Stimulated activated CD8-positive, alpha-beta memory T cell treated with anti-CD3 and anti-CD28 coated beads, Interleukin-4, amount 100 ng/mL, for 1 hour (primary cell): ENCODE measurements at places on chromosomes 4 and X.

DNA sequence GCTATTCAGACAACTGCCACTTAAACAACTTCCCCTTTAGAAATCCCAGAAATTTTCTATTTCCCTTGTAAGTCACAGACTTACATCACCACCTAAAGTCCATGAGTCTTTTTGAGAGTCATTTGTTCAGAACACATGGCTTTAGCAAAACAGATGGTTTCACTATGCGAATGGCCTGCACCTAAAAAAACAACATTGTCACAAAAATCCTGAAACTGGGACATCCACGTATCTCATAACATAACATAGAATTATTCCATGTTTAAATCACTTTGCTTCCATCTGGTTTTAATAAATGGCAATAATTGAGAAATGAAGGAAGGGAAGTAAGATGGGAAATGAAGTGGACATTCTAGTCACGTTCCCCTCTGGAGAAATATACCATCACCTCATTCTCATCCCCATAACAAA, 155.3 kb upstream of the EDNRA start:
- no peak for DNase-seq

DNA sequence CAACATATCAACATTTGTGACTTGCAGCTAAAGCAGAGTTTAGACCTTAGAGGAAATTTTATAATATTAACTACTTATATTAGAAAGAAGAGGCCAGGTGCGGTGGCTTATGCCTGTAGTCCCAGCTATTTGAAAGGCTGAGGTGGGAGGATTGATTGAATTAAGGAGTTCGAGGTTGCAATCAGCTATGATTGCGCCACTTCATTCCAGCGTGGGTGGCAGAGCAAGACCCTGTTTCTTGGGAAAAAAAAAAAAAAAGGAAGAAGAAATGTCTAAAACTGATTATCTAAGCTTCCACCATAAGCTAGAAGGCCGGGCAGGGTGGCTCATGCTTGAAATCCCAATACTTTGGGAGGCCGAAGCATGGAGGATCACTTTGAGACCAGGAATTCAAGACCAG, 42.0 kb upstream of the USP9X start:
- no peak for DNase-seq

- DNase-seq, result no peak
Measured at GRCh38 chr4:105963461-105964400, 68.5 kb downstream of the NPNT start.

GRCh38 chrX:140362861-140363260, 142.0 kb downstream of the SOX3 start:
- DNase-seq, result no peak

GRCh38 chr4:53136954-53137353, 228.9 kb downstream of the SCFD2 start:
- no peak for DNase-seq

DNA sequence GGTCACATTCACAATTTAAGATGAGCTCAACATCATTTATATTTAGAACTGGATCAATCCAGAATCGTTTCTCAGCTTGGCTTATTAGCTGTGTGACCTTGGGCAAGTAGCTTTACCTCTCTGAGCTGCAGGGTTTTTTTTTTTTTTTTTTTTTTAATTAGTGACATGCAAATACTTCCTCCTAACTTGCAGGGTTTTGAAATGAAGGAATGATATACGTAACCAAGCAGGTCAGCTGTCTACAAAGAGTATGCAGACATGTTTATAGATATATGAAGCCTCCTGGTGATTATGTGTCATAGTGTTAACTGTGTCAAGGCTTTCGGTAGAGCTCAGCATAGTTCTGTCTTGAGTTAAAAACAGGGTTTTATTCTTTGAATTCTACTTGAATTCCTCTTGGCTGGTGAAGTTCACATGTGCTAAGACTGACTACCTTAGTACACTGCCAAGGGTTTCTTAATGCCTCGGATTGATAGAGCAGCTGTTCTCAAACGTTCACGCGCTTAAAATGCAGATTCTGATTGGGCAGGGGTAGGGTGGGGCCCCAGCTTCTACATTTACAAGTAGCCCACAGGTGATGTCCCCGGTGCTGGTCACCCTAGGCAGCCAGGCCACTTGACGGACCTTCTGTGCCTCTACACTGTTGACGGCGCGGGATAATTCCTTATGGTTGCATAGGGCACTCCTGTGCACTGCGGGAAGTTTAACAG, 654 bp upstream of the STS start:
- DNase-seq, result no peak

GRCh38 chr4:17241835-17242234, 270.1 kb downstream of the QDPR start:
- no peak for DNase-seq

- DNase-seq, result no peak
Measured at GRCh38 chr4:98515470-98515809, 143.0 kb downstream of the TSPAN5 start.

DNA sequence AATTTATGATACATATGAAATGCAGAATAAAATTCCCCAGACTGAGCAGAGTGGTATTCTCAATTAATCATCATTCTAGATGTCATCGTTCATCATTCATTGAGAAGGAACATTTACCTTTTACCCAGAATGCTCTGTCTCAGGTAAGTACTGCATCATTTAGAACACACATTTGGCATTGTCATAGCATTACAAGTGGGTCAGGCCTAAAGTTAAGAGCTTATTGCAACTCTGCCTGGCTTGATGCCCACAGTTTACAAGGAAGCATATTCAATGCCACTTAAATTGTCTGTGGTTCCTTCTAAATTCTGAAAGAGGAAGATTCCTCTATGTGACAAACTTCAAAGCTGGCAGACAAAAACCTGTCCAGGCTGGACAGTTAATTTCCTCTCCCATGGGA, 87.3 kb downstream of the CAMK2D start:
- DNase-seq, result no peak

GRCh38 chr4:144449611-144450010, 196.3 kb upstream of the HHIP start:
- DNase-seq, result no peak

DNA sequence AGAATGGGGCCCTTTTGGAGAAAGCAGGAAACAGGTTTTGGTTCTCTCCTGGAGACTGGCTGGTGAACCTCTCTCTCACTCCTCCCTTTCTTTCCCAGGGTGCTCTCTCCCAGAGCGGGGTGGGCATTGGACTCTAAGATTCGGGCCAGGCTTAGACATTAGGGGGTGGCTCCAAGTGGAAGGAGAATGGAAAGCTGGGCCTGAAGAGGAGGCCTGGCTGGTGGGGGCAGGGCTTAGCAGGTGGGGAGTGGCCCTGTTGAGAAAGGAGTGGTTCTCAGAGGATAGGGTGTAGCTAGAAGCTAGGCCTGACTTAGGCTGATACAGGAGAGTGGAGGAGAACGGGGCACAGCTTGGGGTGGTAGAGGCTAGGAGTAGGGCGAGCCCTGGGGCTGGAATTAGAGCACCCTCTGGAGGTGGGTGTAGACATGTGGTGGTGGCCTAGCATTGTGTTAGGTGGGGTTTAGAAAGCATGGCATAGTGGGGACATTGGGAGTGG, 5.7 kb downstream of the PLP2 start:
- no peak for DNase-seq

DNA sequence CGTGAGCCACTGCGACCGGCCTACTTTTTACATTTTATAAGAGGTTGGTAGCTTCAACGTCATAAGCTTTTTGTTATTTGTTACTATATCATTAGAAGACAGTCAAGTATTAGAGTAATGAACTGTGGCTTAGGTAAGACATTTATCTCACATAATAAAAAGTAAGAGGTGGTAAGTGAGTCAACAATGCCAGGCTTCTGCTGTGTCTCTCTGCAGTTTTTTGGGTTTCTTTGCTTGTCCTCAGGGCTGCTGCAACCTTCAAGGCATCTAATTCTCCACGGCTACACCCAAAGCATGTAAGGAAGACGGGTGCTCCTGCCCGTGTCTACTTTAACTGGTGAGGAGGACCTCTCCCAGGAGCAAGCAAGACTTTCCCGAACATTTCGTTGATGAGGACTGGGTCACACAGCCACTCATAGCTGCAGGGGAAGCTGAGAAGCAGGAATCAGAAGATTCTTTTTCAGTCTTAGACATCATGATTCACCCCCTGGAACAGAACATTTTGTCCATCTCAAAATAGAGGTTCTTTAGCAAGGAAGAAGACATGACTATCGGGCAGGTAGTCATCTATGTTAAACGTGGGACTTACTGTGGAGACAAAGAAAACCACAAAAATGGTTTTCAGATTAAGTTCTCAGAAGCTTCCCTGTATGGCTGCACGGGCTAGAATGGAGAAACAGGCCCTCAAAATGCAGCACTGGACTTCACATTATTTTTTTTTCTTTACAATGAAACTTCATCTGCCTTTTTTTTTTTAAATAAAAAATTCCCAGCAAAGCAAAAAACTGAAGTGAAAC, 13.0 kb upstream of the RHOH start:
- no peak for DNase-seq

- DNase-seq, result no peak
Measured at GRCh38 chrX:2401590-2402360, 99.0 kb downstream of the DHRSX start.

DNA sequence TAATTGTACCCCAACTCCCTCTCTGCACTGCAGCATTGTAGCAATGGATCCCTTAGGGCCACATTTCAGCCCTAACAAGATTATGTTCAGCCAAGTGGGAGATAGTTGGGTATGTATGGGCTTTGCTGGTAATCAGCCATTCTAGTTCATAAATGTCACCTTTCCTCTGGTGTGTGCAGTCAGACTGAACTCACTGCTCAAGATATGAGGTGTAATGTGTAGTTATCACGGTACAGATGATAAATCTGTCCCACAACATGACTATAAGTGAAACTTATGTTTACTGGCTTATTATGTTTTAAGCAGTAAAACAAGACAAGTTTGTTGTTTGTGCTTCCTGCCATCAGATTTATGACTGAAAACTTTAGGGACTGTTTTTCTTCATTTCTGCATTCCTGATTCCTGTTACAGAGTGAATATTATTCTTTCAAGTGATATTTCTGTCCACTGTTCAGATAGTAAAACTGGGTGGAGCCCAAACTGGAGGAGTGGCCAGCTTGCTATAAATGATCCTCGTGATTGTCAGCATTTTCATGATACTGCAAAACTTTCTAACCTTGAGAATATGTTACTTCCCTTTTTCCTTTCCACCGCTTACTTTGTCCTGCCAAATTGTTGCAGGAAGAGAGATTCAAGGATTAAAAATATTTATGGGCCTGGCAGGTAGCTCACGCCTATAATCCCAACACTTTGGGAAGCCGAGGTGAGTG, 44.9 kb downstream of the ANAPC4 start:
- no peak for DNase-seq

DNA sequence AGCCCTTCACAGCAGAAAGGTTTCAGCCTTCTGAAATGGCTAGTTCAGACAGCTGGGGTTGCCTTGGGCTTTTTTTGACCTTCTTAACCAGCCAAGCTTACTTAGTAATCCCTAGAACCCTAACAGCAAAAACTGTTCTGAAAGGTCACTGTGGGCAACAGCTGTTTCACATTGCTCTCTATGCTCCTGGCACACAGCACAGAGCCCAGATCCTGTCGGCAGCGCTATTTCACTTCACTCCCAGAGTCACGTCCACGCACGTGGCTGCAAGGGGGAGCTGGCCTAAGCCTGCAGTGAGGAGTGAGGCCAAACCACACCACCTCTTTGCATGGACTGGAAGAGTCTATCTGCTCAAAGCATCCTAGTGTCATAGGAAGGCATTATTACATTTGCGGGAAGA, 32.0 kb upstream of the STS start:
- no peak for DNase-seq

DNA sequence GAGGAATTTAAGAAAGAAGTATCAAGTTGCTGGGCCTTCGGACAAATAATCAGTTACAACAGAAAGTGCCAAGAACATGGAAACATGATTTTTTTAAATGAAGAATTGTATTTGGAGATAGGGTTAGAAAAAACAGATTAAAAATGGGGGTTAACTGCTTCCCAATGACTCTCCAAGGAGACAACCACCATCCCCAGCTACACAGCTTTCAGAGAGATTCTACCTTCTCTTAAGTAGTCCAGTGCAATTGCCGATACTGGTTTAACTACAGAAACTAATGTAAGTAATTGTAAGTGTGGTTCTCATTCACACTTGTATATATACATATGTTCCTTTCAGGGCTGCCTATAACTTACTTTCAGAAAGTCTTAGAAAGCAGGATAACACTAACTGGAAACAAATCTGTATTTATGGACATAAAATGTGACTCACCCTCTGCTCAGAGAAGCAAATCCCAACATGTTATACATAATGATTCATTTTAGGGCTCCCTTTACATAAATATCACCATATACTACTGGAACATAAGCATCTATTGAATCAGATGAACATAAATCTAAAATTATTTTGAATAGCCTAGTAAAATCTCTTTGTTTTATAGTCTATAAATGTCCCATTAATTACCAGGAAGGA, 248.9 kb upstream of the UGT8 start:
- no peak for DNase-seq

- no peak for DNase-seq
Measured at GRCh38 chr4:30719454-30720020, 632 bp upstream of the PCDH7 start.

GRCh38 chr4:156503119-156503518, 468.5 kb downstream of the PDGFC start:
- no peak for DNase-seq

- no peak for DNase-seq
Measured at GRCh38 chr4:188819233-188819632, 680.0 kb downstream of the TRIML1 start.

DNA sequence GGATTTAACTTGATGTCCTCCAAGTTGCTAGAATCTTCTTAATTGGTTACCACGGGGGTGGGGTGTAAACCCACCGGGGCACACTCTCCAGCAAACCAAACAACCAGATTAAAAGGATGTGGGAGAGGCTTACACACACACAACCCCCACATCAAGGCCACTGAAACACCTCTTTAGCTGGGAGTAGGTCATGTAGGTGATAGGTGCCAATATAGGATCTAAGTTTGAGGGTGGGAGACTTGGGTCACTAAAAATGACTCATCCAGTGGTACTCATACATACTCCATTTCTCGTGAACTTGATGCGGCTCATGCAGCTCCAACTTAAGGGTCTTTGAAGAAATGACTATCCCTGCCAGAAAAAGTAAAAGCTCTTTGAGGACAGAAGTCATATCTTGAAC, 20.5 kb upstream of the CD40LG start:
- DNase-seq, result no peak

DNA sequence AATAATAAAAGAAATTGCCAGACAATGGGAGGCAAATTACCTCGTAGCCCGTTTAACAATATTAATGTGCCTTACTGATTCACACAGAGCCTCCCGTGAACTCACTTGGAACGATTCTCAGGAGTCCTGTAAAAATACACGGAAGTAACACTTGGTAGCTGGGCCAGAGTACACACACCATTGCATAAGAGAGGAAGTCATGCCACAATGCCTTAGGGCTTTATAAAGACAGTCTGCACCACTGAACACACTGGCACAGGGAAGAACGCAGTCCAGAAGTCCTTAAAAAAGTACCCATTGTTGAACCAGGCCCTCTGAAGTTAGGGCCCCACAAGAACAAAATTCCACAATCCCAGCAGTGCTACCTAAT, 15.1 kb downstream of the SLC2A9 start:
- no peak for DNase-seq
